ENCODE measurements at places on chromosomes 7 and 10.
A peak's percentile ranks its signal among the peaks of the same experiment; 100 is the strongest.

GRCh38 chr10:115941361-115941771 is 331.6 kb downstream of the GFRA1 start:
- DNase-seq: no peak

DNA sequence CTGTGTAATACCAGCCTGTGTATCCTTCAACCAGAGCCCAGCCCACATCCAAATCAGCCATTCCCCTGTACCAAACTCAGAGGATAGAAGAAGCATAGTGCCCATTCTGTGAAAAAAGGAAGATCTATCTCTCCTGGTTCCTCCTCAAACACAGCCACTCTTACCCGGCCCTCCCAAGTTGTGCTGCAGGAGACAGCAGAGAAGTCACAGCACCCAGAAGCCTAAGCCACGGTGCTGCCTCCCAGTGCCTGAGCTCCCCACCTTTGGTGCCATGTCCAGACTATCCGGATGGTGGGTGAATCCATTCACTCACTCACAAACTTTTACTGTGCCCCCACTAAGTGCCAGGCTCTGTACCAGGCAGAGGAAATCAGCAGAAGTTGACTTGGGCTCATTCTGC is 166.0 kb upstream of the ZMIZ1 start:
- DNase-seq: no peak

DNA sequence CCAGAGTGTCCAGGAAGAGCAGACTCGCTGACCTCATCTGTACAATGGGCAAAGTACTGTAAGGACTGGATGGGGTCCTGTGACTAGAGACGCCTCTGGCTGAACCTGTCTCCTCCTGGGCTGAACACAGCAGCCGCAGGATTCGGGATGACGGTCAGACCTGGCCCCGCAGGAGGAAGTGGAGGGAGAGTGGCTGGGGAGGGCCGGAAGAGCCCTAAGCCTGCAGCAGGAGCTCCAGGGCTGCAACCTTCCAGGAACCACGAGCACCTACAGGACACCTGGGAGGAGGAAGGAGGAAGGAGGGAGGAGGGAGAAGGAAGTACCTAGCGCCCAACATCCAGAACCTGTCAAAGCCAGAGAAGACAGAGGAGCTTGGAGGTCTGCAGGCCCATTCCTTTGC is 30.3 kb downstream of the TNRC18 start:
- no peak for DNase-seq

DNA sequence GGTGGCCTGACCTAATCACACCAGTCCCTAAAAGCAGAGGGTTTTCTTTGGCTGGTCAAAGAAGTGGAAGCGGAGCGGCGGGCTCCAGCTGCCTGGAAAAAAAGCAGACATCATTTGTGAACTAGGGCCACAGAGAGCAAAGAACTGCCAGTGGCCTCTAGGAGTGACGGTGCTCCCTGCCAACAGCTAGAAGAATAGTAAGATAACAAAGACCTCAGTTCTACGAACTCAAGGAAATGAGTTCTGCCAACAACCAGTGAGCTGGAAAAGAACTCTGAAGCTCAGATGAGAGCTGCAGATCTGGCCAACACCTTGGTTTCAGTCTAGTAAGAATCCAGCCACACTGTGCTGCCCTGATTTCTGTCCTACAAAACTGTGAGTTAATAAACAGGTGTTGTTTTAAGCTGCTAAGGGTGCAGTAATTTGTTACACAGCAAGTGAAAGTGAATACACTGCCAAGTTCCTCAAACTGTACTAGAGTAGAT is 178.0 kb downstream of the SRPK2 start:
- no peak for DNase-seq

- DNase-seq: no peak
Measured at GRCh38 chr10:7245505-7245904, 165.3 kb downstream of the SFMBT2 start.

DNA sequence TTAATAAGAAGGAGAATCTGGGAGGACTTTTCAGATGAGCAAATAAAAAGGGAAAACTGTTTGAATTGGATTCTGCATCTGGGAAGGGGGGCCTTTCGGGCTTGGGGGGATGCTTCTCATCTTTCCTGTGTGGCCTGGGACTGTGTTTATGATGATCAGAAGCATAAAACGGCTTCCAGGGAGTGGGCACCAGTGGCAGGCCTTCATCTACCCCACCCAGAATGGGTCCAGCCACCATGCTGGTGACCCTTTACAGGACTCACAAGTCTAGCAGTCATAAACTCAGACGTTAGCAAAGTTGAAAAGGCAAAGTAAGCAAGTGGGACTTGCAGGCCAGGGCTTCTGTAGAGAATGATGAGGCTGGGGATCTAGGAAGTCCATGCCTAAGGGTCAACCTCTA is 198.3 kb upstream of the ZMIZ1 start:
- no peak for DNase-seq

DNA sequence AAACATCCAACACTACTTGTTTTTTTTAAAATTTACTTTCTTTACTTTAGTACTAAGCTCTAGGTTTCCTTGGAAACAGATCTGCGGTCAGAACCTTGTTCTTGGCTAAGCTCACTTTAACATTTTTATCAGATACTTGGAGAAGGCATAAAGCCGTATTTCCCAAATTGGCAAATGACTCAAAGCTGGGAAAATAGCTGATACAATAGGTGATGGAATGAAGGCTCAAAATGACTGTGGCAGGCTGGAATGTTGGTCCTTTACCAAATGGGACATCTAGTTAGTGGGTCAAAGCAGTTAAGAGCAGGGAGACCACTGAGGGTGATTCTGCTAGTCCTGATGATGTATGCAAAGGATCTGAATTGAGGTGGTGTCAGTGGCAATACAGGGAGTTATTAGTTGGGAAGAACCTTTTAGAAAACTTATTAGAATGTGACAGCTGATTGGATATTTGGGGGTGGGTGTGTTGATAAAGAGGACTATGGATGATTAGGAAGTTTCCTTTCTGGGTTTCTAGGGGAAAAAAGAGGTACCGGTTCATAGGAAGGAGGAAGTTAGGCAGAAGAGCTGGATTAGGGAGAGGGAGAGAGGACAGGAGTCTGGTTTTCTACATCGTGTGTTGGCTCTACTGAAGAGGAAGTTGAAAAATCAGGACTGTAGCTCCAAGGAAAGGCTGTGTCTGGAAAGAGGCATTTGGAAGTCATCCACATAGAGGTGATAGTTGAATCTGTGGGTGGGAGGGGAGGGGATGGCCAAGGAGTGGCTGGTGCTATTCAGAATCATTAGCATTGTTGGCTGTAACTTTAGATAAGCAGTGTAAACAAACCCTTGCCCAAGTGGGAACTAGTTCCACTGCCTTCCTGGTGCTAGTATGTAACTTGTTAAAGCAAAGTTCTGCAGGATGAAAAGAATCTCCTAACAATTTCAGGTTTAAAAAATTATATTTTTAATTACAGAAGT is 13.1 kb downstream of the PLCE1 start:
- DNase-seq: peak; percentile 78

- DNase-seq: no peak
Measured at GRCh38 chr10:513393-513792, 176.1 kb downstream of the DIP2C start.
